ENCODE measurements at places on chromosomes 6 and 20. TPM values are rescaled to one million over a fixed set of nuclear protein-coding genes. Genes with fewer than 3 reads are reported as not detected.

DNA sequence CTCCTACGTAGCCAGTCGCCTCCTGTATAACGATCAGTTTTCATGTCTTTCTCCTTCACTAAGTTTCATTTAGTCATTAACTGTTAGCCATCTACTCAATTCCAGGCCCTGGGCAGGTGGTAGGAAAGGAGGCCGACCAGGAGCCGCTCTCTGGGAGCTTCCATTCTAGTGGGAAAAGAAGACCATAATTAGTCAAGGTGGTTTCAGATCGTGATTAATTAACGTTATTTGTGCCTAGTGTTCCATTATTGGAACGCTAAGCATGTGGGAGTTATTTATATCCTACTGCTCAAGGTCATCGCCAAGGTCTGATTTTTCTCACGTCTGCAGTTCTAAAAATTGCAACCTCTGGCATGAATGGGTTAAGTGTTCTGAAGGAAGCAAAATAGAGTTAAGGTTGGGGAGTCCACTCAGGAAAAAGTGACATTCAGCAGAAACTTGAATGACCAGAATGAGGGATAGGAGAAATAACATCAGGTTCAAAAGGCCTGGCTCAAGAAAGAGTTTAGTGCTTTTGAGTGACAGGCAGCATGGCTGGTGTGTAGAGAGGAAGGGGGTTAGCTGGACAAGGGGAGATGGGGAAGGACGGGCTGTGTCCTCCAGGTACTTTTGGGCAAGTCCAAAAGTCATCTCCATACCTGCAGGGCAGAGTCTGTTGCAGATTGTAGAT is 812 bp downstream of the SLC9A8 start:
- no peak for DNase-seq

GRCh38 chr6:166029506-166029905 is 138.1 kb downstream of the TBXT start:
- DNase-seq, result no peak

DNA sequence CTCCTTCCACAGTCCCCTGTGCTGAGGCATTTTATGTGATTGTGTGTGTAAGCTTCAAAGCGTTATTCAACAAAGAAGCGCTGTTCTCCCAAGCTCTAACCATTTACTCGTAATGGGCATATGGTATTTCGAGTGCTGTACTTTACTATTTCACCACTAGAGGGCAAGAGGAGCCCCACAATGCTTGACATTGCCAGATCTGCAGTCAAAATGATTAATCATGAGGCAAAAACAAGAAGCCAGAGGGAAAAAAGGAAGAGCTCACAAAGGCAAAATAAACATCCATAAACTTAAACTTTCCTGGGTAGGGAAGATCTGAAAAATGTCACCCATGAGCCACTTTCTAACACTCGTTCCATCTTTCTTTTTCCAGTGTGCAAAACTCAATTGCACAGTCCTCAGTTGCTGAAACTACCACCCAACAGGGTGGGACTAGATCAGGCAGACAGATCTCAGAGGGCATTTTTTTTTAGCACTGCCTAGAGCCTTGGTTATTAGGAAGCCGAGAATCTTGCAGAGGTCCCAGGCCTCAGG is 215.0 kb upstream of the PLCB4 start:
- peak; percentile 67 for DNase-seq

- no peak for DNase-seq
Observed at GRCh38 chr6:150194195-150194594, 51.4 kb downstream of the PPP1R14C start.

- DNase-seq, result no peak
Observed at GRCh38 chr6:139422105-139423036, 47.9 kb upstream of the CITED2 start.

GRCh38 chr20:50292591-50293283 is 102.1 kb downstream of the CEBPB start:
- DNase-seq, result peak; percentile 66

GRCh38 chr6:148565321-148565926 is 181.4 kb upstream of the UST start:
- DNase-seq, result no peak

DNA sequence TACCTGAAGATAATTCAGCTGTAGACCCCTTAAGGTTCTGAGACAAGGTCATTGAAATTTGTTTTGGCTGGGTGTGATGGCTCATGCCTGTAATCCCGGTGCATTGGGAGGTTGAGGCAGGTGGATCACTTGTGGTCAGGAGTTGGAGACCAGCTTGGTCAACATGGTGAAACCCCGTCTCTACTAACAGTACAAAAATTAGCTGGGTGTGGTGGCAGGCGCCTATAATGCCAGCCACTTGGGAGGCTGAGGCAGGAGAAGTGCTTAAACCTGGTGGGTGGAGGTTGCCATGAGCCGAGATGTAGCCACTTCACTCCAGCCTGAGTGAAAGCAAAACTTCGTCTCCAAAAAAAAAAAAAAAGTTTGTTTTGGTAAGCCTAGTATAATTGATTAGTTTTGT is 11.0 kb downstream of the SRSF3 start:
- no peak for DNase-seq

GRCh38 chr6:109449795-109450673 is 5.5 kb downstream of the MICAL1 start:
- DNase-seq, result no peak

DNA sequence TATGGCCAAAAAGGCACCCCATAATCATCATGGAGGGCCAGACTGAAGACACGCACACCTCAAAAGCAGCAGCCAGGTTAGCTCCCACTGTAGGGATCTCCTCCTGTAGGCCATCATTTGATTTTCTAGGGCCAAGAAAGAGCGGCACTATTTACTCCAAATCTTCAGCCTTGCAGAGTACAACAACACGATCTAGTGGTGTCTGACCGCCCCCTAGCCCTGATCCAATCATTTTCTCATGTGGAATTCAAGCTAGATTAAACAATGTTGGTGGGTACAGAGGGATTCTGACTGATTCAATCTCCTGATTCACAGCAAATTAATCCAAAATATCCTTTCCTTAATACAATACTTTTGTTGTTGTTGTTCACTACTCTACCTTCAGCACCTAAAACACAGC is 12.5 kb downstream of the GNAS-AS1 start:
- DNase-seq, result no peak

GRCh38 chr20:33914919-33915318 is 78.8 kb upstream of the RALY start:
- no peak for DNase-seq

DNA sequence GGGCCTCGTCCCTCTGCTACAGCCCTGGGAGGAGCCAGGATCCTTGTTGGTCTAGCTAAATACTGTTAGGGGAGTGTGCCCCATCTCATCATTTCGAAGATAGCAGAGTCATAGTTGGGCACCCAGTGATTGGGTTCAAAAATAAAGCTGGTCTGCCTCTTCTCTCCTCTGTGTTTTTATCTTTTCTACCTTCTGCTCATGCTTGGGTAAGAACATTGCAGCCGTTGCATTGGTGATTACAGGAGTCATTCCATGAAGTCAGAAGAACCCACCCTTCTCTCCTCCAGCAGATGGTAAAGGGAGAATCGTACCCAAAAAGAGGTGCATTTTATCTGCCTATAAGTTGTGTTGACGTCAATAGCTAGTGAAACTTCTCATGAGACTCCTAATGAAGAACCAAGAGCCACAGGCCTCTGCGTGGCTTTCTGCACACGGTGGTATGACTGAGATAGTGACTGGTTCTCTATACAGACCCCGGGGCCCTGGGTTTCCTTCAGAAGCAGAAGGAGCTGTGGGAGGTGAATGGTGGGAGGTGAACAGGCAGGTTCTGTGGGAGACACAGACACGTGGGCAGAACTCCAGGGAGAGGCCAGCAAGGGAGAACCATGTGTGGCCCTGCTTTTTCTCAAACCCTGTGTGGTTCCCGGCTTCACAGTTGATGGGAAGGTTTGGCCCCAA is 5.7 kb upstream of the FAM209A start:
- DNase-seq, result no peak

DNA sequence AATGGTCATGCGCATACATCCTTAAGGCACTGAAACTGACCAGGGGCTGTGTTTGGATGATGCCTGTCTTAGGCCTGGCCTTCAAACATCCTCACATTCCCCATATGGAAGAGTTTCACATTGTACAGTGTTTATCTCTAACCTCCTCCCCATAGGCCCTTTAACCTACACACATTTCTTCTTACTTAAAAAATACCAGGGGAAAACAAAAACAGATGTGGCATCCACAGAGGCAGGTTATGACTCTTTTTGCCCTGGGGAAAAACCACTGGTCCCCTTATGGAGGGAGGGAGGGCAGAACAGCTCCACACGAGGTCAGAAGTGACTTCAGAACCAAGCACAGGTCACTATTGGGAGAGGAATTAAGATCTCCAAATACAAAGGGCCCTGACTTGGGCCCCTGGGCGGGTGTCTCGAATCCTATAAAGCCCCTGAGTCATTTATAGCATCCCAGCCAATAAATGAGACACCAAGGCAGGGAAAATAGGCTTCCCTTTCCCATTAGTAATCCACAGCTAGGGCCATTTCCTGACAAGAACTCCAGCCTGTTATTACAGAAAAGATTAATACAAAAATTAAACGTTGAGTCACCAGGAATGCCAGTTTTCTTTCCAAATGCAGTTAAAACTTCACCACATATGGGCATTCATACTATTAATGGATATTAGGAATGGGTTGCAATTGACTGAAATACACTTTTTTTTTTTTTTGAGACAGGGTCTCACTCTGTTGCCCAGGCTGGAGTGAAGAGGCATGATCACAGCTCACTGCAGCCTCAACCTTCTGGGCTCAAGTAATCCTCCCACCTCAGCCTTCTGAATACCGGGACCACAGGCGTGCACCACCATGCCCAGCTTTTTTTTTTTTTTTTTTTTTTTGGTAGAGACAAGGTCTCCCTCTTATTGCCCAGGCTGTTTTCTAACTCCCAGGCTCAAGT is 107.2 kb downstream of the ATP9A start:
- DNase-seq, result no peak

DNA sequence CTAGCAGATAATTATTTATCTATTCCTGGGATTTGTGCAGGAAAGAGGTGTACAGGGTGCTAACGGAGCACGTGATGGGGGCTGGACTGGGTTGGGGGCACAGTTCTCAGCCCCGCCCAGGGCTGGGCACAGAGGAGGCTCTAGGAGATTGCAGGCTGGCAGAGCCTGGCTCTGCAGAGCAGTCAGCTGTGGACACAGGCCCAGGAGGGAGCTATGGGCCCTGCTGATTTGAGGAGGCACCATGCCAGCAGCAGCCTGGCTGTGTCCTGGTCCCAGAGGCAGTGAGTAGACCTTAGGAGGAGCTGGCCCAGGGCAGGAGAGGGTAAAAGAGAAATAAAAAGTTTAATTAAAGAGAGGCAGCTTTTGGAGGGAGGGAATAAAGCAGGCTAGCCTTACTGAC is 19.3 kb downstream of the MAFB start:
- no peak for DNase-seq

- DNase-seq, result no peak
Observed at GRCh38 chr20:22673467-22673866, 89.1 kb upstream of the FOXA2 start.

DNA sequence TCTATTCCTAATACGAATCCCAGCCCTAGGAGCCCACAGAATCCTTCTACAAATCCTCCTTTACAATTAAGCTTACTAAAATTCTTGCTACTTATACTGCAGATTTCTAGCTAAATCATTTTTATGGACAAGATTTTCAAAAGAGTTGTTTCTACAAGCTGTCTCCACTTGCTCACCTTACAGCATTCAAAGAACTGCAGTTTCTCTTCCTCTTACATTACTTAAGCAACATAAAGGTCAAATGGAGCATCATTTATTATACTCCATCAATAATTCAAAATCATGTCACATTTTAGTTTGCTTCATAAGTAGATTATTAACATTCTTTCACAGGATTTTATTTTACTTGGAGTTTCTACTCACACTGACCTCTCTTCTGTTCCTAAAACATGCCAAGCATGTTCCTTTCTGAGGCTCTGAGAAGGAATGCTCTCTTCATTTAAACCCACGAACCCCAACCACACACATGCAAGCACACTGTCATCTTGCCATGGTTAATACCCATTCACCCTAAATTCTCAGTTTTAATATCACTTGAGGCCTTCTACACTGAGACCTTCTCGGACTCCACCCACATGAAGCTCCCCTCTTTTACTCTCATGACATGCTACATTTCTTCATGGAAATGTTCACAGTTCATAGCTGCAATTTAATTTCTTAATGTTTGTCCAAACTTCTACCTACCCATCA is 388.2 kb downstream of the TBC1D32 start:
- DNase-seq, result no peak

- DNase-seq, result peak; percentile 15
Observed at GRCh38 chr6:47836639-47837038, 54.8 kb downstream of the OPN5 start.

- DNase-seq, result no peak
Observed at GRCh38 chr6:150959166-150959565, 93.7 kb downstream of the MTHFD1L start.

GRCh38 chr6:35064290-35064689 is 76.8 kb downstream of the TCP11 start:
- DNase-seq, result no peak

GRCh38 chr6:111553580-111553979 is 52.1 kb downstream of the TRAF3IP2 start:
- no peak for DNase-seq

DNA sequence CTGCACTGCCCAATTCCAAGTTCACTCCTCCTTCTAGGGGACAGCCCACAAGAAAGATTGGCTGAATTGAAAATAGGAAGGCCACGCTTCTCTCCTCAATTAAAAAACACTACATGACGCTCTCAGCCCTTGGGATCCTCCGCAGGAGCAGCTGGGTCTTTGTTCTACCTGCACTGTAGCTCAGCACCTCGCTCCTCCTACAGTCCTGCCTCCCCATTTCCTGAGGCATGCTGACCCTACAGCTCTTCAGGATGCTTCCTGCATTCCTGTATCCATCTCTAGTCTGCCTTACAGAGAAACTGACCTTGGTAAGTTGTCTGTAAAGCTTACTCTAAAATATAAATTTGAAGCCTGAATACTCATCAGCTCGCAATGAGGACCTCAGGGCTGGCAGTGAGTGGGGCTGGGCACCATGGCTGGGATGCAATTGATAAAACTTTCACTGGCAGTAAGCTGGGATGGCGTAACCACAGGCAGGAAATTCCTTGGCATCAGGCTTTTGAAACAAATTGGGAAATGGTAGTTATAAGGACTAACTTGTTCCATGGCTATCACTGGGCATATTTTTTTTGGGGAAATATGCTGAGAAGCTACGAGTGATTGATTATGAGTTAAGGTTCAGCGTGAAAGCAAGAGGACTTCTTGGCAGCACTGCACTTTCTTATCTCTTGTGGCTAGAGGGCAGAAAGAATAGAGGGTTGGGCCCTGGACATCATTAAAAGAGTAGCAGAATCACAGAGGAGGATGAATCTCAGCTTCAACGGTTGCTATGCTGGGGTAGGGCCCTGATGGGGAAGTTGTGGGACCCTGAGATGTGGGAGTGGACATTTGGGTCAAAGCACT is 11.7 kb upstream of the SIRPB1 start:
- no peak for DNase-seq

GRCh38 chr6:141056945-141057625 is 1075.6 kb upstream of the GJE1 start:
- no peak for DNase-seq

Gene OOEP
- total RNA-seq, result not detected

Gene HLA-DRA
- not detected for total RNA-seq

Gene MYB
- total RNA-seq, result 1.4 TPM

Gene NTSR1
- total RNA-seq, result not detected

Gene C6orf52
- not detected for total RNA-seq

Gene MUC22
- total RNA-seq, result 0.06 TPM

Gene OVOL2
- total RNA-seq, result 1.6 TPM

Gene ECT2L
- total RNA-seq, result not detected

Gene CBLN4
- not detected for total RNA-seq

Gene EPM2A
- total RNA-seq, result 3.0 TPM

Gene COL12A1
- total RNA-seq, result 17.5 TPM

Gene PHACTR3
- total RNA-seq, result 0.06 TPM

Gene RBM24
- 5.4 TPM for total RNA-seq

Gene SPATS1
- not detected for total RNA-seq

Gene PLA2G7
- total RNA-seq, result 0.23 TPM

Gene TFAP2A
- 17.8 TPM for total RNA-seq

Gene TRIM10
- not detected for total RNA-seq
